ENCODE measurements at places on chromosomes 5 and 9.
A peak's percentile ranks its signal among the peaks of the same experiment; 100 is the strongest.

DNA sequence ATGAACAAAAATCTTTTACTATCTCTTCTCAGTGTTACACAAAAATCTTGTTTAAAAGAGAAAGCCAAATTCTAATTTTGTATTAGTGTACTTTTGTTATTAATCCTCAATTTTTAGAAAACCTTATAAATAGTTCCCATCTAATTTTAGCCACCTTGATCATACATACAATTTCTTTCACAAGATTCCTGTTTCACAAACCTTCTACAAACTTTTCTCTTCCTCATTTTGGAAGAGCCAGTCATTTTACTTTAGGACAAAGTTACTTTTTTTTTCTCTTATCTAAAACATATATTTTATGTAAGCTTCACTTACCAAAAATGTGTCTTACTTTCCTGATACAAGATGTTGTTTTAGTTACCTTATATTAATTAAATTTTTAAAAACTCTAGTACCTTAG lies 161.3 kb downstream of the YIPF5 start:
- no peak for DNase-seq

- DNase-seq, result no peak
Measured at GRCh38 chr5:88377705-88378656, 109.3 kb upstream of the TMEM161B start.

- no peak for DNase-seq
Measured at GRCh38 chr9:96519787-96520186, 69.8 kb downstream of the HABP4 start.

- DNase-seq, result peak; percentile 59
Measured at GRCh38 chr9:111483439-111483857, 735 bp downstream of the ECPAS start.

- DNase-seq, result no peak
Measured at GRCh38 chr5:144206141-144206540, 35.5 kb downstream of the KCTD16 start.

- DNase-seq, result no peak
Measured at GRCh38 chr5:55925181-55925580, 69.6 kb downstream of the IL6ST start.

- DNase-seq, result no peak
Measured at GRCh38 chr5:171445644-171446516, 26.4 kb downstream of the FGF18 start.

DNA sequence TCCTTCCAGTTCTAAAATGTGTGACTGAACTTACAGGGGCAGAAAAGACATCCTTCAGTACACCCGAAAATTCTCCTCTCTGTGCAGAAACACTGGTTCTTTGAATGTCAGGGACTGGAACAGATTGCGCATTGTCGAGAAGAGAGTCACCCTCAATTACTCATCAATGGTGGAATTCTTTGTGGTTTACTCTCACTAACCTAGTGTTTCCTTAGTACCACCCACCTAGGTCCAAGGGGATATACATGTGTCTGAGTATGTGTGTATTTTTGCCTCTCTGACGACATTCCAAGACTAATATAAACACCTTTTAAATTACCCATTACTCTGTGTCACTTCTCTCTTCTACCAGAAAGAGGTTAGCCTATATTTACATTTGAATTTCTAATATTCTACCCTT lies 660.8 kb downstream of the TLE1 start:
- DNase-seq, result no peak

GRCh38 chr5:121257621-121258020 lies 594.1 kb upstream of the FTMT start:
- DNase-seq, result no peak

- no peak for DNase-seq
Measured at GRCh38 chr9:21754741-21755140, 47.7 kb upstream of the MTAP start.

GRCh38 chr5:88827997-88828396 lies 55.0 kb downstream of the MEF2C start:
- no peak for DNase-seq

DNA sequence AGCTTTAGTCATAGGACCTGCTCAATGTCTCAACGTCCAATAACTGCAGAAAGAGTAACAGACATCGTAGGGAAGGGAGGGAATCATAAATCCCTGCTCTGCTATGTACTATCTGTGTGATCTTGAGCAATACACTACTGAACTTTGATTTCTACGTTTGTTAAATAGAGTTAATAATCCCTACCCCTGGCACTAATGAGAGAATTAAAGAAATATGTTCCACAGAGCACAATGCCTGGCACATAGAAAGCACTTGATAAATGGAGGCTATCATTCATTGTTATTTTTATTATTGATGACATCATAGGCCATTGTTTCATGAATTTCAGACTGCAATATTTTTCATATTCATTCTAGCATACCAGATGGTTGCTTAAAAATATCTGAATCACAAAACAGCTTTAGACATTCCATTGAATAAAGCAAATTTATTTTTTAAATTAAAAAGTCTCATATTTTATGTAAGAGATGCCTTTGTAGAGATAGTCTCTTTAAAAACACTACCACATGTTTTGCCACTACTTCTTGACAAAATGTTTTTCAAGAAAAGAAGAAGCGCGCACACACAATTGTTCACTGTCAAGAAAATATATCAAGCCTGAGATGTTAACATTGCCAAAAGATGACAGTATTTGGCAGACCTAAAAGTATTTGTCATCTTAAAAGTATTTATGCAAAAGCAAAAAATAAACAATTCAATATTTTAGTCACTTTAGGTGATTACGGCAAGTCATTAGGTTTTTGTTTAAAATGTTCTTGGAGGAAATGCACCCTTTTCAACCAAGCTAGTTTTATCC lies 108.5 kb downstream of the EBF1 start:
- no peak for DNase-seq

- DNase-seq, result no peak
Measured at GRCh38 chr5:72007336-72008111, 99.8 kb upstream of the MAP1B start.

- no peak for DNase-seq
Measured at GRCh38 chr5:162091336-162091735, 23.8 kb downstream of the GABRG2 start.

- DNase-seq, result peak; percentile 57
Measured at GRCh38 chr9:133532937-133533668, 1.4 kb upstream of the ADAMTSL2 start.

DNA sequence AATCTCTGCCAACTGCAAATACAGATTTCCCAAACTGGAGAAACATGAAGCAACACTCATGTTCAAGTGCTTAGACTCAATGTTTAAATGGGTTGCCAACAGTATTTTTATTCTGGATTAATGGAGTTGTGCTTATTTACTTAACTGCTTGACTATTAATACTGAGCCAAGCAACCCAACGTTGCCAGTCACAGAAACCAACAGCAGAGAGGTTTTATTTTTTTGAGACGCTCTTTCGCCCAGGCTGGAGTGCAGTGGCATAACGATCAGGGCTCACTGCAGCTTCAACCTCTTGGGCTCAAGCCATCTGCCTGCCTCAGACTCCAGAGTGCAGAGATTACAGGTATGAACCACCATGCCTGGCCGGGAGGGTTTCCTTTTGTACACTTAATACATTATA lies 8.5 kb upstream of the TMEM268 start:
- no peak for DNase-seq

GRCh38 chr5:115070737-115071136 lies 99.0 kb downstream of the TRIM36 start:
- DNase-seq, result no peak

GRCh38 chr9:98191671-98192502 lies 550 bp downstream of the CORO2A start:
- no peak for DNase-seq

- no peak for DNase-seq
Measured at GRCh38 chr9:98045234-98046179, 11.0 kb upstream of the NANS start.

DNA sequence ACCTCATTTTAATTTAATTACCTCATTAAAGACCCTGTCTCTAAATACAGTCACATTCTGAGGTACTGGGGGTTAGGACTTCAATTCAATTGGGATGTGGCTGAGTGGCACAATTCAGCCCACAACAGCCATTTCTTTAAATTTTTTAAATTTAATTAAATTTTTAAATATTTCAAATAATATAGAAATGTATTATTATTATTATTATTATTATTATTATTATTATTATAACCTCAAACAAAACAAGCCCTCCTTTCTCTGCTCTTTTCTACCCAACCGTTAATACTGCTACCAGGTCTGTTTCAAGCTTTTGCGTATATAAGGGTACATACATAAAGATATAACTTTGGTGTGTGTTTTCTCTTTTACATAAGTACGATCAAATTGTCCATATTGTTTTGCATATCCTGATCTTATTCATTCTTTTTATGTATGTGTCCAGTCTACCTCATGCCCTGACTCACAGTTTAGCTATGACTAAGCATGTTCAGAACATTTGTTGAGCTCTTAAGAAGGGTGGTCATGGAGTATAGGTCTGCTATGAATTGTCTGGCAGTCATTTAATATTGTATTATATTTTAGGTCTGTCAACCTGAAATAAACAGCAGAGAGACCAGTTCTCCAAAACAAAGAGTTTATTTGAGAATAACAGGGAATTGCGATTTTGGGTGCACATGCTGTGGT lies 16.1 kb upstream of the RAB14 start:
- DNase-seq, result no peak

- DNase-seq, result no peak
Measured at GRCh38 chr5:62506659-62507460, 71.8 kb upstream of the LRRC70 start.

- no peak for DNase-seq
Measured at GRCh38 chr5:113237893-113238292, 196.9 kb downstream of the TSSK1B start.

GRCh38 chr5:150497274-150497988 lies 10.5 kb upstream of the NDST1 start:
- DNase-seq, result no peak

- no peak for DNase-seq
Measured at GRCh38 chr9:82122731-82123130, 134.2 kb downstream of the SPATA31D1 start.
